ENCODE measurements at places on chromosomes 5 and 9. TPM values are rescaled to one million over a fixed set of nuclear protein-coding genes. Genes with fewer than 3 reads are reported as not detected.
A peak's percentile ranks its signal among the peaks of the same experiment; 100 is the strongest.

GRCh38 chr5:61943713-61944112 lies 362.3 kb upstream of the KIF2A start:
- H3K4me3 ChIP-seq = no peak overlapping the region
- no peak for DNase-seq
- no peaks in the 10 kb centered on the region for H3K27me3 ChIP-seq
- no peaks in the 10 kb centered on the region for H3K36me3 ChIP-seq

Gene INSL4
- total RNA-seq = not detected

- no peaks in the 10 kb centered on the region for H3K36me3 ChIP-seq
- H3K27ac ChIP-seq = no peak overlapping the region
- no peaks in the 10 kb centered on the region for H3K4me1 ChIP-seq
Observed at GRCh38 chr5:37272511-37272910, 23.3 kb upstream of the CPLANE1 start.

Gene PTGDS
- total RNA-seq = 2.9 TPM

DNA sequence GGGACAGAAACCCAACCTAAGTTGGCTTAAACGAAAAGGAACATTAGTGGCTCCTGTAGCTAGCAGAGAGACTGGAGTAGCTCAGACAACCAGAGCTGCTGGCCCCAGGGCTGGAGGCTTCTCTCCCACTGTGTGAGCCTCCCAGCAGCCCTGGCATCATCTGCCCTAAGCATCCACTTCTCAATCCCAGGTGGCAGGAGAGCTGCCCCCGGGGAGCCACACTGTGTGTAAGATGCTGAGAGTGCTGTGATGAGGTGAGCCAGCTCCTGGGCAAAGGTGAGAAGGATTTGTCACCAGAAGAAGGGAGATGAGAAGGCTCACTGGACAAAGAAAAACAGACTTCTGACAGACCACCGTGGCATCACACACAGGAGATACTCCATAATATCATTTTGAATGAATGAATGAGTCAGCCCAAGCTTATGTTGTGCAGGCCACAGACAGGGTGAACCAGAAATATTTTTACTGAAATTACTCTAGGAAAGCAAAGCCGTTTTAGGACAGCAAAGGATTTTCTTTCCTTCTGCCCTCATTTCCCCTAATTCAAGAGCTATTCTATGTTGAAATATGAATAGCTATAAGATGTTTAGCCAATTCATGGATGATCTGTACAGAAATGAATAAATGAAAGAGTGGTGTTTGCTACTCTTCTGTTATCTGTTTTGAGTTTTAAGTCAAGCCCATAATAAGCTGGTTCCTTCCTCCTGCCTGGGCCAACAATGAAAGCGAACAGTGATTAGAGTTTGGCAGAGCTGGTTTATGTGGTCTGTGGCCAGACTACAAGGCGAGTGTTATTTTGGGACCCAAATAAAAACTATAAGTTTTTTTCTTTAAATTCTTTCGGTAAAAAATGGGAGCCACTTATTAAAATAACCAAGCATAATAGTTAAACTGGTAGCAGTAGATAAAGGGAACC lies 57.4 kb upstream of the ECM2 start:
- no peak for DNase-seq
- no peak overlapping the region for H3K4me3 ChIP-seq
- no peaks in the 10 kb centered on the region for H3K27me3 ChIP-seq

Gene TRPM3
- total RNA-seq = 5.4 TPM

DNA sequence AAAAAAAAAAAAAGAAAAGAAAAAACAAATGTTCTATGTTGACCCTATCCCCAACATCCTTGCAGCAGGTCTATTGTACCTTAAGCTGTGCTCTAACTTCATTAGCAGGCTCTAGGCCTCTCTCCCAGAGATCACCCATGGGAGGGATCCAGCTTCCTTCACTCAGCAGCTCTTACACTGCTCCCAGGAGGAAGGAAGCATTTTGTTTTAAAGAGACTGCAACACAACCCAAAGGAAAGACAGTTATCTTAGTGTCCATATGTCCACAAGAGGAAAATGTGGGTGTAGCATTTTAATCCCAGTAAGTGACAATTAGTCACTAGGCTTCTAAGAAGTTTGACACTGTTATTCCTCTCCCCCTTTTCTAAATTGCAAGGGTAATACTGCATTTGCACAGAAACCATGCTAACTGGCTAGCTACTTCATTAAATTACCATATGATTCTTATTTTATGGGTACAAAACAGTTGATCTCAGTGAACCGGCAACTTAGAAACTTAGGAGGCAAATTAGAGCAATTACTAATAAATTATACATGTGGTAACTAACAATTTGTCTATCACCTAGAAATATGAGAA lies 58.8 kb downstream of the MARCHF3 start:
- H3K4me3 ChIP-seq = no peak overlapping the region
- no peaks in the 10 kb centered on the region for H3K27me3 ChIP-seq
- no peak for DNase-seq
- H3K27ac ChIP-seq = peak overlapping the region; percentile 73
- H3K36me3 ChIP-seq = no peaks in the 10 kb centered on the region
- peaks cover 51% of the 10 kb centered on the region for H3K4me1 ChIP-seq

Gene FOXD4L4
- total RNA-seq = 0.14 TPM

GRCh38 chr5:57137401-57137800 lies 36.5 kb upstream of the GPBP1 start:
- H3K36me3 ChIP-seq = no peaks in the 10 kb centered on the region
- no peak for DNase-seq
- no peaks in the 10 kb centered on the region for H3K4me1 ChIP-seq
- H3K4me3 ChIP-seq = no peak overlapping the region
- H3K27me3 ChIP-seq = no peaks in the 10 kb centered on the region

DNA sequence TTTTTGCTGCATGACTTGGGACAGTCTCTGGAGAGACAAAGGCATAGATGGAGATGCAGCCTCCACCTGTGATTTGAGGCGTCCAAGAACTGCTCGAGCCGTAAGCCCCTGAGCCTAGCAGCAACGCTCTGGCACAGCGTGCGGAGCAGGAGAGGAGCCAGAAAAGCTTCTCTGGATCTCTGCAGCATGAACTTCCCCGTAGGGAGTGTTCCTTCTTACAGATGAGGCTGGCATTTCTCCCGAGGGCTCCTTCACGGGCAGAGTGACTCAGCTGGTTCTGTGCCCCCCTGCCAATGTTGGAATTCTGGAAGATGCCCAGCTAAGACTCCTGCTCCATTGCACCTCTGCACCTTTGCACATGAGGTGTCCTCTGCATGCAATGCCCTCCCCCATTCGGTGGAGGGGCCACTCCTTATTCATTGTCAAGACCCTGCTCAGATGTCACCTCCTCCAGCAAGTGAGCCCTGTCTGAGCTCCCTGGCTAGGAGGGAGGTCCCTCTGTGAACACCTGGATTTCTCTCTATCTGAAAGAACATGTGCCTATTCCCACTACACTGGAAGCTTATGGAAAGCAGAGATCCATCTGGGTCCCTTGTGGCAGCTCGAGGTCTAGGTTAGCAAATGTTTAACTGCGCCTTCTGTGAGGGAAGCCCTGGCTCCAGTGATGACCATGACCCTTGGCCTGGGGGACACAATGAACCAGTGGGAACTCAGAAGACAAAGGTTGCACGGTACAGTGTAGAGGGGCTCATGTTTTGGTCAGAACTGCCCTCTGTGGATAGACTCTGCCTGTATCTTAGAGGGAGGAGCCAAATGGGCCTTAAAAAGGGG lies 39.6 kb downstream of the SH3PXD2B start:
- H3K4me3 ChIP-seq = no peak overlapping the region
- H3K4me1 ChIP-seq = peaks cover 22% of the 10 kb centered on the region
- H3K27ac ChIP-seq = no peak overlapping the region
- no peak for DNase-seq
- peaks cover 38% of the 10 kb centered on the region for H3K36me3 ChIP-seq

GRCh38 chr9:37968228-37968701 lies 64.3 kb upstream of the SLC25A51 start:
- no peak overlapping the region for H3K27ac ChIP-seq
- DNase-seq = no peak
- peaks cover under 1% of the 10 kb centered on the region for H3K36me3 ChIP-seq
- H3K4me1 ChIP-seq = peaks cover 14% of the 10 kb centered on the region
- no peak overlapping the region for H3K4me3 ChIP-seq

DNA sequence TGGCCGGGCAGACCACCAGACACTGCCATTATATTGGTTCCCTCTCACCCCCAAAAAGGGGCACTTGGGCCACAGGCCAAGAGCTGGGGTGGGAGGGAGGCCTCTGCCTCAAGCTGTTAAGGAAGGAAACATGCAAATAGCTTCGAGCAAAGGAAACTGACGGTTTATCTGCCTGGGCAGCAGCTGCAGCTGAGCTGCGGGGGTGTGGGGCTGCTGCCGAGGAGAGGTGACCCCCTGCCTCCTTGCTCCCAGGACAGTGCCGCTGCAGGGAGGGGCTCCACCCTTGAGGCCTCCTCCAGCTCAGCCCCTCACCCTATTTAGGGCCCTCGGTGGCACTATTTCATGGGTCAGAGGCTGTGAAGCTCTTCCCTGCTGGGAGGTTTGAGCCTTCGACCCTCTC lies 789 bp downstream of the DOK3 start:
- H3K36me3 ChIP-seq = peaks cover 33% of the 10 kb centered on the region
- no peaks in the 10 kb centered on the region for H3K27me3 ChIP-seq
- no peak overlapping the region for H3K27ac ChIP-seq
- H3K4me3 ChIP-seq = no peak overlapping the region
- H3K4me1 ChIP-seq = peaks cover 17% of the 10 kb centered on the region

Gene ALDH1A1
- total RNA-seq = 2.4 TPM

Gene PCDHGB3
- total RNA-seq = 3.3 TPM

GRCh38 chr9:18189871-18190670 lies 283.9 kb upstream of the ADAMTSL1 start:
- no peak for DNase-seq
- no peaks in the 10 kb centered on the region for H3K27me3 ChIP-seq
- peaks cover 5% of the 10 kb centered on the region for H3K4me1 ChIP-seq

DNA sequence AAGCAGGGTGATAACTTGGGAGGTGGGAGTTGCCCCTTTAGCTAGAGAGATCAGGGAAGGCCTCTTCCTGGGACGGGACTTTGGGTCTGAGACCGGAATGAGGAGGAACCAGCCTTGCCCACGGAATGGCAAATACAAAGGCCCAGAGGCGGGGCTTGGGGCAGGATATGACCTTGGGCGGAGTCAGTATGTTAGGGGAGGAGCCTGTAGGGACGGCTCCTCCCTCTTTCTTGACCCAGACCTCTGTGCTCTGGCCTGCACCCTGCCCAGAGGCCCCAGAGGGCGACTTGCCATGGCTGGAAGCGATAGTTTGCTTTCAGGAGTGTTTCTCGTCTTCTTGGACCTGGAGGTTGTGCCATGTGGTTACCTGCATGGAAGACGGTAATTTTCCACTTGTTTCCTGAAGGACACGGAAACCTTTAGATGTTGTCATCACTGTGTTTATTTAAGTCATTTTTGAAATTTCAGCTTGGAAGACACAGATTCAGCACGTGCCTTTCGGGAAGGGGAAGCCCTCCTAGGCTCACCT lies 85.6 kb downstream of the DAB2IP start:
- H3K4me3 ChIP-seq = peak overlapping the region; percentile 83
- H3K36me3 ChIP-seq = no peaks in the 10 kb centered on the region
- H3K4me1 ChIP-seq = peaks cover 83% of the 10 kb centered on the region
- H3K27me3 ChIP-seq = peaks cover 3% of the 10 kb centered on the region
- H3K27ac ChIP-seq = peak overlapping the region; percentile 84
- peak; percentile 81 for DNase-seq

DNA sequence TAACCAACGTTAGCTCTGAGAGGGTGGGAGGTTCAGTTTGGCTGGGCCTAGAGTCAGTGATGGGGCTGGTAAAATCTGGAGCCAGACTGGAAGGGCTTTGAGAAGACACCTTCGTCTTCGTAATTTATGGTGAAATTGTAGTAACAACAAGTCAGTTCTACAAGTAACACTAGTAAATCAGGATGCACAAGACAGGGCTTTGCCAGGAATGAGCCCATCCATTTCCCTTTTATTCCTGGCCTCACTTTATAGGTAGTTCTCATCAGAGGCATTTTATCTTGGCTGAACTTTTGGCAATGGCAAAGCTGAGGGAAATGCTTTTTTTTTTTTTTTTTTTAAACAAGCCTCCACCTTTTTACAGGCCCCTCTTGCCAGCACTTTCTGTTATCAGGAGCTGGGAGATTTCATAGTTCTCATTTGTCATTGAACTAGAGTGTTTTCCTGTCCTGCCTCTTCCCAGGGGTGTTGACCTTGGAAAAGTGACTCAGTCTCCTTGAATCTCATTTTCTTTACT lies 110.5 kb upstream of the KLF4 start:
- no peak overlapping the region for H3K27ac ChIP-seq
- no peaks in the 10 kb centered on the region for H3K27me3 ChIP-seq
- no peaks in the 10 kb centered on the region for H3K36me3 ChIP-seq
- H3K4me1 ChIP-seq = peaks cover 18% of the 10 kb centered on the region
- no peak for DNase-seq

GRCh38 chr5:161539016-161539415 lies 7.5 kb downstream of the GABRB2 start:
- H3K36me3 ChIP-seq = no peaks in the 10 kb centered on the region
- no peak overlapping the region for H3K27ac ChIP-seq
- H3K27me3 ChIP-seq = peaks cover 8% of the 10 kb centered on the region
- no peak for DNase-seq
- H3K4me1 ChIP-seq = no peaks in the 10 kb centered on the region
- H3K4me3 ChIP-seq = no peak overlapping the region

Gene INSL6
- total RNA-seq = not detected

- no peak overlapping the region for H3K4me3 ChIP-seq
- H3K36me3 ChIP-seq = no peaks in the 10 kb centered on the region
- H3K27me3 ChIP-seq = no peaks in the 10 kb centered on the region
Observed at GRCh38 chr9:71814815-71815214, 46.5 kb upstream of the CEMIP2 start.

DNA sequence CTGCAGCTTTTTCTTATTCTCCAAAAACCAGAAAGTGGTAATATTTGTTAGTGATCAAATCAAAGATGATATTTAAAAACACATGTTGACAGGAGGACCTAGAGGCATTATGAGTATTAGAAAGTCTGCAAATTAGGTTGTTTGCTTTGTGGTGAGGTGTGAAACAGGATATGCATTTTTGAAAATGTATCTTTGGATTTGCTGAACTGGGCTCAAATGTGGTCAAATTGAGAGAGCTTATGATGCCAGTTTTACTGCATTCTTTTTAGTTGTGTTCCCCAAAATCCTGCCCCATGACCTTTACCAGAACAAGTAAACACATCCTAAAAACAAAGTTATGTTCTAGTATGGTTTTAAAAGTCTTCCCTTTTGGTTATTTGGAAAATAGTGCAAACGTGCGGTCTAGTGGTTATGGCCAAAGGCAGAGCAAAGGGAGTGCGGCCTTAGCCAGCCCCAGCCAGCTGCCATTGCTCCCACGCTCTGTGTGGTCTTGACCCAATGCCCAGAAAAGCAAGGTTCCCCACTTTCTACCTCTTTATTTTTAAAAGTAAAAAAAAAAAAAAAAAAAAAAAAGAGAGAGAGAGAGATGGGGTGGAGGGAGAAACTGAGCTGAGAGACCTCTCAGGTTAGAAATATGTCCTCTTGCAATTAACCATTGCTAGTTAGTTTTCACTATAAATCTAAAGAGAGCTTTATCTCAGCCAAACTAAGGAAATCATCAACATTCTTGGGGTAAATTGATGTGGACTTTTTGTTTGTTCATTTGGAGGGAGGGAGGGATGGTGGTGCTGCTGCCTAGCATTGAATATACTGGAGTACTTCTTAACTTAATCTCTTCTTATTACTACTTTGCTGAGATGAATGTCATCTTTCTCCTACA lies 176.6 kb downstream of the ARHGAP26 start:
- no peak overlapping the region for H3K4me3 ChIP-seq
- no peaks in the 10 kb centered on the region for H3K4me1 ChIP-seq
- H3K27me3 ChIP-seq = no peaks in the 10 kb centered on the region
- no peaks in the 10 kb centered on the region for H3K36me3 ChIP-seq
- no peak overlapping the region for H3K27ac ChIP-seq
- no peak for DNase-seq

All from WTC11 (cell line).